PC-3 (cell line): ENCODE measurements at places on chromosomes 12 and 14. TPM values are rescaled to one million over a fixed set of nuclear protein-coding genes. Genes with fewer than 3 reads are reported as not detected.
A peak's percentile ranks its signal among the peaks of the same experiment; 100 is the strongest.

GRCh38 chr12:121535150-121536053 is 45.4 kb downstream of the KDM2B start:
- peaks cover 23% of the 10 kb centered on the region; the same call in 1 of the 2 replicates for H3K4me1 ChIP-seq
- no peak overlapping the region for H3K4me3 ChIP-seq
- peaks cover 12% of the 10 kb centered on the region for H3K36me3 ChIP-seq
- DNase-seq: no peak
- no peak overlapping the region for H3K27ac ChIP-seq
- no peaks in the 10 kb centered on the region for H3K27me3 ChIP-seq

- DNase-seq: no peak
- no peak overlapping the region for H3K4me3 ChIP-seq
- H3K27me3 ChIP-seq: no peaks in the 10 kb centered on the region
- H3K36me3 ChIP-seq: no peaks in the 10 kb centered on the region
Observed at GRCh38 chr14:82449926-82450468, 916.3 kb upstream of the SEL1L start.

DNA sequence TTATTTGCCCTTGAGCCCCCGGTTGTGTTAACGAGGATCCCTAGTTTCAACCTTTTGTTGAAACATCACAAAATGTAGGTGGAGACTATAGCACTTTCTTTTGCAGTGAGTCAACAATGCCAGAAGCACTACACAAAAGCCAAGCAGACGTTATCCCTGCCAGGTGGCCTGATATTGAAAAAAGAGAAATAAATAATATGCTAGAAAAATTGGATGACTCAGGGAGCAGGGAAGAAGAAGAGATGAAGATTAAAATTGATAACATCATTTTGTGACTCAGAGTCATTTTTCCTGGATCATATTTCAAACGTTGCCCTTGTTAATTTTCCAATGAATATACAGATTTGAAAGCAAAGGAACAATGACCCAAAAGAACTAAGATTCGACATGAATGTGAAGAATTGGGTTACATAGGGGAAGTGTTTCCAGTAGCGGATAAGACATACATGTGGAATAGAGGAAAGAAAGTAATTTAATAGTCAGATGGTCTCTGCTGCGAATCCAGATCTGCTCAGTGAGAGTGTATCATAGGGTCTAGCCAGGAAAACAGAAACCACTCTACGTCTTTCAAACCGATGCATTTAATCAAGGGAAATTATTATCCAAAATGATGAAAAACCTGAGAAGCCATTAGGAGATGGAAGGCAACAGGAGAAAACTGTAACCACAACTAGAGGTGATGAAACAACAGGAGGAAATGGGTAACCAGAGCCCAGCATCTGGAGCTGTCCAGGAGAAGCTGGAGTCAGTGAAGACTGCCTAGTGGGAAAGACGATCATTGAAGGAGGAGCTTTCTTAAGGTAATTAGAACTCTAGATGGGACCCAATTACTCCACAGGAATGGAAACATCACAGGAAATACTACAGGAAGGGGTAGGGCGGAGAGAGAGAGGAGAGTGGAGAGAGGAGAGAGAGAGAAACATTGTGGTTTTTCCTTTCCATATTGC is 57.9 kb downstream of the RERG start:
- DNase-seq: no peak
- H3K4me1 ChIP-seq: no peaks in the 10 kb centered on the region
- peaks cover 43% of the 10 kb centered on the region for H3K27me3 ChIP-seq
- H3K36me3 ChIP-seq: no peaks in the 10 kb centered on the region
- no peak overlapping the region for H3K4me3 ChIP-seq

GRCh38 chr14:76541594-76542219 is 165.8 kb downstream of the ESRRB start:
- no peaks in the 10 kb centered on the region for H3K36me3 ChIP-seq
- no peak for DNase-seq
- no peaks in the 10 kb centered on the region for H3K4me1 ChIP-seq
- H3K4me3 ChIP-seq: no peak overlapping the region

GRCh38 chr14:49134940-49135339 is 451.2 kb downstream of the RPS29 start:
- no peaks in the 10 kb centered on the region for H3K27me3 ChIP-seq
- no peaks in the 10 kb centered on the region; the same call in 1 of the 2 replicates for H3K36me3 ChIP-seq
- no peak overlapping the region for H3K27ac ChIP-seq
- no peak overlapping the region for H3K4me3 ChIP-seq
- DNase-seq: peak; percentile 15

DNA sequence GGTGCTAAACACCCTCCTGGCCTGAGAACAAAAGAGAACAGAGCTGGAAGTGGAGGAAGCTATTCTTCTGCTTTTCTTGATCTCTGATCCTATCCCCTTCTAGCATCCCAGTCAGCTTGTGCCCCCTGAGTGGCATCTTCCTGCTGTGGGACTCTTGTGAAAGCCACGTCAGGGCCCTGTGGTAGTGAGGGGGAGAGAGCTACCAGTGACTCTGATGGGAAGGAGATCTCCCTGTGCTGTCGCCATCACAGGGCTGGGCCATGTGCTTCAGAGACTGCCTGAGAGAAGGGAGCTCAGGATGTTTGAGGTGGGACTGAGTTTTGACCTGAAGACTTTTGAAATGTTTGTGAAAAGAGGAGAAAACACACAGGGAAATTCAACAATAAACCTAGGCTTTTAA is 107.6 kb upstream of the FUT8 start:
- DNase-seq: no peak
- H3K27ac ChIP-seq: peak overlapping the region; percentile 22
- no peak overlapping the region for H3K4me3 ChIP-seq
- H3K27me3 ChIP-seq: no peaks in the 10 kb centered on the region
- H3K4me1 ChIP-seq: peaks cover 51% of the 10 kb centered on the region
- H3K36me3 ChIP-seq: no peaks in the 10 kb centered on the region

GRCh38 chr12:26113181-26113654 is 11.6 kb downstream of the BHLHE41 start:
- H3K27me3 ChIP-seq: no peaks in the 10 kb centered on the region
- H3K36me3 ChIP-seq: no peaks in the 10 kb centered on the region
- peak; percentile 46 for DNase-seq
- peaks cover 43% of the 10 kb centered on the region for H3K4me1 ChIP-seq
- peak overlapping the region; percentile 71 for H3K4me3 ChIP-seq
- H3K27ac ChIP-seq: peak overlapping the region; percentile 89

DNA sequence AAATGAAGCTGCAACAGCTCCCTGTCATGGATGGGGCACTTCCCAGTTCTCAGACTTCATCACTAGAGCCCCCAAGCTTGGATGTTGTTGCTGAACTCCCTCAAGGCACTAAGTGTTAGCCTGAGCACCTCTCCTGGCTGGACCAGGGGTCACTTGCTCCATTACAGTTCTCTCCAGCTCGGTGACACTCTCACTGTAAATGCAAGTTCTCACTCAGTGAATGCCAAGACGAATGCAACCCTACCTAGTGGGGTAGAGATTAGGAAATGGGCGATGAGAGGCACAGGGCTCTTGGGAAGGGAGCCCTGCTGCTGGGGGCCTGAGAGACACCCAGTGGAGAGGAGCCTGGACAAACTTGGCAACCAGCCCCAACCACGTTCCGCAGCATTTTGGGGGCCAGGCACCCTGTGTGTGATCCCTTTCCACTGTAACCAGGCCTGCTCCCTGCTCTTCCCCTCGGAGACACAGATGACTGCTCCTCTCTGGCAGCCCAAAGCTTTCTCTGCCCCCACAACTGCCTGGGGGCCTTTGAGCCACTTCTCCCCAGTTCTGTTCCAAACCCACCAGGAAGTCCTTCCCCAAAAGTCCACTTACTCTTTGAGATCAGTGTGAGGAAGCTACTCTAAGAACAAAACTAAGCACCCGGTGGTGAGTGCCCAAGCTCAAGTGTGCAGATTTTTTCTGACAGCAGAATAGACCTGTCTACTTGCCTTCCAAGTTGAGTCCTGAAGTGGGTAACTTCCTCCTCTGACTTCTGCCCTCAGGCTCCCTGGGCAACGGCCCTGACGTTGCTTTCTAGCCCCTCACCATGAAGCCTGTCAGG is 8.0 kb upstream of the SELPLG start:
- H3K27ac ChIP-seq: no peak overlapping the region
- peaks cover 18% of the 10 kb centered on the region for H3K4me1 ChIP-seq
- H3K4me3 ChIP-seq: no peak overlapping the region

DNA sequence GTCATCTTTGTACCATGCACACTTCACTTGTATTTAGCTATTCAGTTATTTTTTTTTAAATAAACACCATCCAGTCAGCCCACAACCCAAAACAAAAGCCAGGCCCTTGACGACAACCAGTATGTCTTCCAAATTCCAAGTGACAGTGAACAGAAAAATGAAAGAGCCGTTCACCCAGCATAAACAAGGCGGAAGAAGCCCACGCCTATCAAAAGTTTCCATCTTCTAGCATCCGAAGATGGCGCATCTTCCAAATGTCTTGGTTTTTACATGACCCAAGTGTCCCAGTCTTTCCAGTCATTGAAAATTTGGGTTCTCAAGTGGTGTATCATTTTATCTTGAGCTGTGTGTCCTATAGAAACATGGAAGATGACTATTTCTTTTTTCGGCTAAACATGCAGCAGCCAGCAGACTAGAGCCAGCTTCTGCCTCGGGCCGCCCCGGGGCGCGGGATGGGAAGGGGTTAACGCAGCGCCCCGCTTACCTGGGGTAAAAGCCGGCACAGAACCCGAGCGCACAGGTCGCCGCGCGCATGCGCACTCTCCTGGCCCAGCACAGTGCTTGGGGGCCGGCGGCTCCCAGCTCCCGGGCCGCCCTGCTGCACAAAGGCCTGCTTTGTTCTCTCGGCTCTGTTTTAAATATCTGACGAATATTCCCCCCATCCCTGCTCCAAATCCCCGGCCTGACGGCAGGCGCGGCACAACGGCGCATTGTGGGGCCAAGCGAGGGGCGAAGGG is 164.8 kb downstream of the ZFP36L1 start:
- peaks cover 9% of the 10 kb centered on the region for H3K4me1 ChIP-seq
- H3K4me3 ChIP-seq: peak overlapping the region; percentile 18; the same call in 1 of the 2 replicates
- no peaks in the 10 kb centered on the region for H3K36me3 ChIP-seq
- peak; percentile 28 for DNase-seq
- no peaks in the 10 kb centered on the region for H3K27me3 ChIP-seq
- peak overlapping the region; percentile 31 for H3K27ac ChIP-seq

DNA sequence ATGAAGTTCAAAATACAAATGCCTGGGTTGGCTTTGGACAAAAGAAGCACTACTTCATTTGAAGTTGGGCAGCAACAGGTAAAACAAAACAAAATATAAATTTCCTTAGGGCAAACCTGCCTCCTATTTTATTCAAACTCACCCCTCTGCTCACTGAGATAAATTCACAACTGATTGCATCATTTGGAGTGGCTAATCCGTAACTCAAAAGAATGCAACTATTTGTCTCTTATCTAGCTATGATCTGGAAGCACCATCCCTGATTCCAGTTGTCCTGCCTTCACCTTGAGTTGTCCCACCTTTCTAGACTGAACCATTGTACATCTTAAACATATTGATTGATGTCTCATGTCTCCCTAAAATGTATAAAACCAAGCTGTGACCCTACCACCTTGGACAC is 145.0 kb downstream of the CCER1 start:
- H3K27ac ChIP-seq: no peak overlapping the region
- peaks cover 36% of the 10 kb centered on the region for H3K4me1 ChIP-seq
- H3K27me3 ChIP-seq: no peaks in the 10 kb centered on the region
- peak; percentile 50 for DNase-seq

GRCh38 chr12:8834230-8834629 is 11.8 kb downstream of the A2ML1 start:
- H3K4me3 ChIP-seq: no peak overlapping the region
- no peak overlapping the region for H3K27ac ChIP-seq
- H3K4me1 ChIP-seq: no peaks in the 10 kb centered on the region

DNA sequence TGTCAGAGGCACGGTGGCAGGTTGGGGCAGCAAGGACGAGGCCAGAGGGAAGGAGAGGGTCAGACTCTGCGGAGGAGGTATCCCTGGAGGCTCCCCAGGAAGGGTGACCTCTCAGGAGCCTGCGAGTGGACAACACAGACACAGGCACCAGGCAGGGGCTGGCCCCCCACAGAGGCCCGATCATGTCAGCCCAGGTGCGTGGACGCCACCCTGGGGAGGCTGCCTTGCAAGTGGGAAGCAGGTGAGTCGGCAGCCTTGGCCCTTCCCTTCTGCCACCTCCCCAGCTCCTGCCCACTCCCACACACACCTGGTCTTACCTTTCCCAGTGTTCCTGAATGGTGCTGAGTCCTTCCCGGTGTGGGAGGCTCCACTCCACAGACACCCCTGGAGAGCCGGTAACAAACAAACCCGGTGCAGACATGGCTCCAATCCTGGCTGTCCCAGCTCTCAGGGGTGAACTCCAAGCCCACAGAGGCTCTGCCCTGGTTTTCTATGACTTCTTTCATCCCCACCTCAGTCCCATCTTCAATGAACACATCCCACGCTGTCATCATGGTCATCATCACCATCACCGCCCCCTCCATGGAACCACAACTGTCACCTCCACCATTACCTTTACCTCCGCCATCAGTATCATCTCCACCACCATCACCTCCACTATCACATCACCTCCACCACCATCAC is 5.2 kb downstream of the ZBTB42 start:
- H3K36me3 ChIP-seq: no peaks in the 10 kb centered on the region
- H3K27me3 ChIP-seq: no peaks in the 10 kb centered on the region
- H3K4me1 ChIP-seq: peaks cover 34% of the 10 kb centered on the region
- no peak overlapping the region for H3K4me3 ChIP-seq

- H3K27ac ChIP-seq: no peak overlapping the region
- H3K4me1 ChIP-seq: peaks cover 1% of the 10 kb centered on the region
- no peak for DNase-seq
- no peaks in the 10 kb centered on the region for H3K36me3 ChIP-seq
- H3K4me3 ChIP-seq: no peak overlapping the region
Observed at GRCh38 chr12:1122786-1123185, 131.8 kb downstream of the ERC1 start.

GRCh38 chr12:91921555-91921954 is 224.1 kb downstream of the BTG1 start:
- H3K4me3 ChIP-seq: no peak overlapping the region
- DNase-seq: no peak
- H3K36me3 ChIP-seq: no peaks in the 10 kb centered on the region
- H3K27me3 ChIP-seq: no peaks in the 10 kb centered on the region
- H3K27ac ChIP-seq: no peak overlapping the region

DNA sequence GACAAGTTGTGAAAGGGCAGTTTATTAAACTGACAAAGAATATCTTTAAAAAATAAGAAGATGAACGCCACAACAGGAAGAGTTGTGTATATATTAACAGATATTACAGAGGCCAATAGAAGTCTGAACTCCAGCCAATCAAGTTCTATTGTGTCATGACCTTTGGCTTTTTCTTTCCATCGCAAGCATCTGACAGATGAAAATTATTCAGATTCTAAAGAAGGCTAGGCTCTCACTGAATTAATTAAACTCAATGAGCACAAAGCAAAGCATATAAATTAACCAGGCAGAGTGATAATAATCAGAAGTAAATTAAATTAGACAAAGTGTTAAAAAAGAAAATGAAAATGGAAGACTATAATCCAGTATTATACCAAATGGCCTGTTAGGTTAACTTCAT is 62.0 kb upstream of the PYGL start:
- H3K36me3 ChIP-seq: no peaks in the 10 kb centered on the region
- peak overlapping the region; percentile 6 for H3K4me3 ChIP-seq
- no peaks in the 10 kb centered on the region for H3K27me3 ChIP-seq
- peaks cover 45% of the 10 kb centered on the region for H3K4me1 ChIP-seq

ST8SIA1 gene
- not detected in 2 replicates for total RNA-seq

ENDOU gene
- not detected in 2 replicates for total RNA-seq

MYO1H gene
- total RNA-seq: not detected in 2 replicates

SCNN1A gene
- 2.3 and 2.9 TPM in 2 replicates for total RNA-seq

BMP4 gene
- 8.7 and 16.5 TPM in 2 replicates for total RNA-seq

ORMDL2 gene
- 19.2 and 30.6 TPM in 2 replicates for total RNA-seq

INSM2 gene
- total RNA-seq: 0.07 TPM in 1 of 2 replicates, not detected in the other

MYG1 gene
- total RNA-seq: 81.0 and 89.9 TPM in 2 replicates

GPRC5A gene
- 140 and 144 TPM in 2 replicates for total RNA-seq

HAL gene
- total RNA-seq: 0.23 and 1.5 TPM in 2 replicates

RBM19 gene
- total RNA-seq: 61.7 and 68.0 TPM in 2 replicates

TAS2R9 gene
- total RNA-seq: not detected in 2 replicates
